ENCODE measurements at places on chromosomes 16 and 17. TPM values are rescaled to one million over a fixed set of nuclear protein-coding genes. Genes with fewer than 3 reads are reported as not detected.

Gene MYH3
- 0.39 TPM for total RNA-seq

Gene MARCHF10
- total RNA-seq, result 1.5 TPM

Gene FOXJ1
- 1.1 TPM for total RNA-seq

Gene SMIM36
- total RNA-seq, result not detected

Gene EZH1
- 12.3 TPM for total RNA-seq

Gene FGF11
- 1.2 TPM for total RNA-seq

Gene TBC1D3G
- not detected for total RNA-seq

Gene FNDC8
- not detected for total RNA-seq

Gene CD300LB
- 0.09 TPM for total RNA-seq

Gene ADAMTS18
- total RNA-seq, result 0.01 TPM

Gene WFDC1
- 0.05 TPM for total RNA-seq

Gene UNC45B
- not detected for total RNA-seq

Gene TBX6
- 0.29 TPM for total RNA-seq

Gene ITGB3
- total RNA-seq, result 4.7 TPM

Gene GP1BA
- total RNA-seq, result not detected

Gene KREMEN2
- 1.9 TPM for total RNA-seq

Gene NPIPA3
- total RNA-seq, result 1.0 TPM

Gene TMEM92
- 14.9 TPM for total RNA-seq

Gene CES1
- 29.2 TPM for total RNA-seq

Gene ASIC2
- total RNA-seq, result 1.6 TPM

Gene TBC1D3K
- total RNA-seq, result not detected

Gene C16orf96
- 0.06 TPM for total RNA-seq

Gene TBX2
- total RNA-seq, result 4.6 TPM

Gene HOXB9
- 7.5 TPM for total RNA-seq

Gene CUEDC1
- total RNA-seq, result 56.9 TPM

Gene ZP2
- total RNA-seq, result not detected

Gene RND2
- 0.11 TPM for total RNA-seq
